ENCODE measurements at places on chromosomes 3 and 15. TPM values are rescaled to one million over a fixed set of nuclear protein-coding genes. Genes with fewer than 3 reads are reported as not detected.

Gene RAB6B
- 0.27 TPM for total RNA-seq

Gene SLC15A2
- 6.7 TPM for total RNA-seq

Gene TWF2
- 157 TPM for total RNA-seq

Gene IRAK2
- total RNA-seq: 4.8 TPM

Gene FBN1
- total RNA-seq: 30.4 TPM

Gene MYEF2
- total RNA-seq: 7.5 TPM

Gene MON1A
- total RNA-seq: 13.5 TPM

Gene DGKG
- 6.2 TPM for total RNA-seq

Gene HDDC3
- 26.9 TPM for total RNA-seq

Gene TMEM207
- total RNA-seq: not detected

Gene CYP1A1
- 0.27 TPM for total RNA-seq

Gene ZNF80
- not detected for total RNA-seq

DNA sequence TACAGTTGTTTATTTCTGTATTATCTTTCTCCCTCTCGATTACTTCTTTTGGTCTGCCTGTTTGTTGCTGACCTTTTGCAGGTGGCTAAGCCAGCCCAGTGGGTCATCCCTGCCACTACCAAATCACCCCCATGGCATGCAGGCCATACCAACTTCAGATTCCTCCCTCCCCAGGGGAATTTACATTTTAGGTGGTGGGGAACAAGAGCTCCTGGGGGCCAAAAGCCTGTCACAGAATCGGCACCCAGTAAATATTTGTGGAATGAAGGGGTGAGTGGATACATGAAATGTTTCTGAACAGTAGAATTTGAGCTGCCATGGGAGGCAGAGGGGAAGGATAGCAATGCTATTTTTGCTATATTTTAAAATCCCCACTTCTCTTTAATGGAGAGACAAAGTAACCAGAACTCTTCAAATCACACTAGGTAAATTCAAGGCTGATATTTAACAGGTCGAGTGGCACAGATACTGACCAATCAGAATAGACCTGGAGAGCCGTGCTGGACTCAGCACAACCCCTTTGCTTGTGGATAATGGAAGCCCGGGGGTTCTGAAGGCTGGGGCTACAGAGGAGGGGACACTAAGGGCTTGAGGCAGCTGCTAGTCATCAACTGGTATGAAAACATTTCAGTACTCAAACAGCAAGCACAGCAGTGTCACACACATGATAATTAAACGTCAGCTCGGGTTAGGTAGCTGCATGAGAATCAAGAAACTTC is 54.3 kb upstream of the SMAD3 start:
- no peak for DNase-seq

DNA sequence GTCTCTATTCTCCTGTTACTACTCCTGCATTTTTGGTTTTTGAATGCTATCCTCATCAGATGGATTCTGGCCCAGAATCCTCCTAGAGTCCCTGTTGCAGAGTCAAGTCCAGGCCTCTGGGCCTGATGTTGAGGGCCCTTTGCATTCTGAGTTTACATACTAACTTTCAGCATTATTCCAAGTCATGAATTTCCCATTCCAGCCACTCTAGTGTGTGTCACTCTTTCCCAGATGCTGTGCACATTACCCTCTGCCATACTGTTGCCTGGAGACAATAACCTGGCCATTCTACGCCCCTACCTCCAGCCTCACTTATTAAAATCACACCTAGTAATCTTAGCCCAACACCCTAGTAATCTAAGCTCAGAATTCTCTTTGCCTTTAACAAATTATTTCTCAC is 53.4 kb downstream of the GXYLT2 start:
- DNase-seq: no peak

- no peak for DNase-seq
These were observed 799 bp downstream of the RARB start for GRCh38 chr3:25428789-25429335.

GRCh38 chr3:149701206-149701976 is 43.6 kb upstream of the WWTR1 start:
- DNase-seq: no peak

GRCh38 chr15:74788683-74789151 is 6.8 kb downstream of the CSK start:
- peak; percentile 61 for DNase-seq

DNA sequence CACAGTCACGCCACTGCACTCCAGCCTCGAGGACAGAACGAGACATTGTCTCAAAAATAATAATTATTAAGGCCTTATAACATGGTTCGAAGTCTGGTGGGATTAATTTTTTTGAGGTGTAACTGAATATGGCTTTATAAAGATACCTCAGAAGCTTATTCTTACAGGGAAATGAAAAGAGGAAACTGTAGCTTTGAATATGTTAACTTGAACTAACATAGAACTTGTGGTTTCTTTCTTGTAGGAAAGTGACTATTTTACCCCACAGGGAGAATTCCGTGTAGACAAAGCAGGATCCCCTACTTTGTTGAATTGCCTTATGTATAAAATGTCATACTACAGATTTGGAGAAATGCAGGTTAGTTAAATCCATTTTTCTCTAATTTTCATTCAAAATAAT is 96.3 kb downstream of the STT3B start:
- DNase-seq: peak; percentile 45

DNA sequence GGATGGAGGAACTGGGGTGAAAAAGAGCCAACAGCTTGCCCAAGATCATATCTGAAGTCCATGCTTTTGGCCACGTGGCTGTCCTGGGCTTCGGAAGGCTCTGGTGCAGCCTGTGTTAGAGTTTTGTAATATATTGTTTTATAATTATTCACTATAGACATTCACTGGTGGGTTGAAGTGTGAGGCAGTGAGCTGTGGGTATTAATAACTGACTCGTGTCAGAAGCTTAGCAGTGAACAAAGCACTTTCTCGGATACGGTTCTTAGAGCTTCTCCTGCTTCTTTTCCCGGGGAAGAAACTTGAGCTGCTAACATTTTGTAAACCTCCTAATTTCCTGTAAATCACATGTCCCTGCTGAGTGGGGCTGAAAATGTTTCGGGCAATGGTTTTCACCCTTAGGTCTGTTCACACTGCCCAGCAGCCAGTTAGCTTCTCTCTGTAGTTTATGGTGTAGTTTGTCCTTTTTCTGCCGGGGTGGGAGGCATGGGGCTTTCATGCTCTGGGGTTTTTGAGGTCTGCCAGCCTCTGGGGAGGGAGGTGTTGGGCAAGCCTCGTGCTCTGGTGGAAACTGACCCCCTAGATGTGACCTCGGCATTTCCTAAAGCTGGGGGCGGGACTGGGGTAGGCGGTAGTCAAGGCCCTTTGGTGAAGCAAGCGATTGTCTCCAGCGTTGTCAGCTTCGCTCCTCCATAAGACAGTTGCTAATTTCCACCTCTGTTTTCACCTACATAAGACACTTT is 1.7 kb downstream of the MRAS start:
- no peak for DNase-seq

DNA sequence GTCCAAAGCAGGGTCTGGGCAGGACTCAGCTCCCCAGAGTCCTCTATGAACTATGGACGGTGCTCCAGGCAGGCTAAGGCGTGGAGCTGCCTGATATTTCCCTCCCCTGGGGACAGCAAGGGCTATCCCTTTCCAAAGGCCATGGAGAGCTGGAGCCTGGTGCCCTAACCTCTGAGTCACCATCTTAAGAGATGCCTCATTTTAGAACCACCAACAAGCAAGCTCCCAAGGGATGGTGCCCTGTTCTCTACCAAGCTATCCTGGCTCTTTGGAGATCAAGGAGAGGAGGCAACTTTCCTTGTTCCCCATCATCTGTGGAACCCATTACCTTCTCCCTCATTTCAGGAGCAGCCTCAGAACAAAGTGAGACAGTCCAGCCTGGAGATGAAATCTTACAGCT is 15.7 kb downstream of the STARD5 start:
- no peak for DNase-seq

DNA sequence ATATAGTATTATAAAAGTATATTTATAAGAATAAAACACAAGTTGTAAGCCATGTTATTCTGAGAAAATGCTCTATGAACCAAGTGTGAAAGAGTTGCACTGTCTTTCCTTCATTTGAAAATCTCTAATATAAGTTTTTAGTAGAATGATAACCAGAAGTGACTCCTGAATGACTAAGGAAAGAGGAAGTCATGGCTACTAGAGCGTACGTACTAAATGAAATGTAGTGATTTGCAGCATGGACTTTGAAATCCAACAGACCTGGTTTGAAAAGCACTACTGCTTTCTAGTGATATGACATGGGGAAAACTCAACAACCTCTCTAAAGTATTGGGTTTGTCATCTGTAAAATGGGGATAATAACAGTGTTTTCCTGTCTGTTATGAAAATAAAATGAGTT is 10.3 kb upstream of the DNAJC13 start:
- no peak for DNase-seq

DNA sequence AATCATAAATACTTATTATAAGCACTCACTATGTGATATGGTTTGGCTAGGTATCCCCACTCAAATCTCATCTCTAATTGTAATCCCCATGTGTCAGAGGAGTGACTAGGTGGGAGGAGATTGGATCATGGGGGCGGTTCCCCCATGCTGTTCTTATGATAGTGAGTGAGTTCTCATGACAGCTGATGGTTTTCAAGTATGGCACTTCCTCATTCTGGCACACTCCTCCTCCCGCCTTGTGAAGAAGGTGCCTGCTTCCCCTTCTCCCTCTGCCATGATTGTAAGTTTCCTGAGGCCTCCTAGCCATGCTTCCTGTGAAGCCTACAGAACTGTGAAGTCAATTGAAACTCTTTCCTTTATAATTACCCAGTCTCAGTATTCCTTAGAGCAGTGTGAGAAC is 53.3 kb upstream of the CHMP2B start:
- peak; percentile 13 for DNase-seq

- no peak for DNase-seq
These were observed 162.5 kb upstream of the SOX2 start for GRCh38 chr3:181549266-181549665.

GRCh38 chr3:58794750-58795149 is 128.2 kb upstream of the FAM3D start:
- no peak for DNase-seq

DNA sequence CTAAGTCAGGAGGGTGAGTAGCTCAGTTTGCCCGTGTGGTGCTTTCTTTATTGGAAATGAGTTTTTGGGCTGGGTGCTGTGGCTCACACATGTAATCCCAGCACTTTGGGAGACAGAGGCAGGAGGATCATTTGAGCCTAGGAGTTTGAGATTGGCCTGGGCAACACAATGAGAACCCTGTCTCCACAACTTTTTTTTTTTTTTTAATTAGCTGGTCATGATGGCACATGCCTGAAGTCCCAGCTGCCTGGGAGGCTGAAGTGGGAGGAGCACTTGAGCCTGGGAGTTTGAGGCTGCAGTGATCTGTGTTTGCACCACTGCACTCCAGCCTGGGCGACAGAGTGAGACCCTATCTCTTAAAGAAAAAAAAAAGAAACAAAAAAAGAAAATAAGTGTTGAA is 174.9 kb downstream of the NSMCE3 start:
- no peak for DNase-seq
